ENCODE measurements at places on chromosomes 5 and 9.

GRCh38 chr5:131821221-131821620 lies 24.4 kb upstream of the FNIP1 start:
- no peak for DNase-seq

DNA sequence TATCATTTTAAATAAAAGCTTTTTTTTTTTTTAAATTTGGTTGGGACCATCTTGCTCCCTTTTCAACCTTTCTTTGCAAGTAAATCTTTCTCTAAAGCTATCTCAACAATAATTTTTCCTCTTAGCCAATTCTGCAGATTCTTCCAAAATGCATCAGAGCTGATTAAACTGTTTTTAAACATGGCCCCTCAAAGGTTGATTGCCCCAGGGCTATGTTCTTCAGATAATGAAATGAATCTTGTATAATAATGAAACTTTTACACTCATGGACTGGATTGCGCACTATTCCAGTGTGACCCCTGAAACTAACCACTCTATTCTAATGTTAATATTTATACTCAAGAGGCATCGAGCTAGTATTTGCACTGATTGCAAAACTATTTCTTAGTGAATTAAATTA lies 222.8 kb upstream of the PRDM9 start:
- DNase-seq: no peak

DNA sequence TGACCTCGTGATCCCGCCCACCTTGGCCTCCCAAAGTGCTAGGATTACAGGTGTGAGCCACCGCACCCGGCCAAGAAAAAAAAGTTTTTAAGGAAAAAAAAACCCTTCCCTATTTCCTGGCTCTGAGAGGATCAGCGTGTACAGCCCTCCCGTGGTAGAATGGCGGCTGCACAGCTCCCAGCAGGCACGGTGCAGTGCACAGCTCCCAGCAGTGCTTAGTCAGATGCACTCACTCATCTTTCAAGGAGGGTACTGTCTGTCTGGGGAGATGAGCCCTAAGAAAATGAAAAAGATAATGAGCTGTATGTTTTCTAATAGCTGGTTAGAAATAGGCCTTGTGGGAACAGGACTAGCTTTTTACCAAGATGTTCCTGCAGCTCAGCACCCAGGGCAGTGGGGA lies 36.7 kb upstream of the SLC2A8 start:
- peak; percentile 78 for DNase-seq

- no peak for DNase-seq
Measured at GRCh38 chr5:41250351-41250987, 37.1 kb upstream of the C6 start.

DNA sequence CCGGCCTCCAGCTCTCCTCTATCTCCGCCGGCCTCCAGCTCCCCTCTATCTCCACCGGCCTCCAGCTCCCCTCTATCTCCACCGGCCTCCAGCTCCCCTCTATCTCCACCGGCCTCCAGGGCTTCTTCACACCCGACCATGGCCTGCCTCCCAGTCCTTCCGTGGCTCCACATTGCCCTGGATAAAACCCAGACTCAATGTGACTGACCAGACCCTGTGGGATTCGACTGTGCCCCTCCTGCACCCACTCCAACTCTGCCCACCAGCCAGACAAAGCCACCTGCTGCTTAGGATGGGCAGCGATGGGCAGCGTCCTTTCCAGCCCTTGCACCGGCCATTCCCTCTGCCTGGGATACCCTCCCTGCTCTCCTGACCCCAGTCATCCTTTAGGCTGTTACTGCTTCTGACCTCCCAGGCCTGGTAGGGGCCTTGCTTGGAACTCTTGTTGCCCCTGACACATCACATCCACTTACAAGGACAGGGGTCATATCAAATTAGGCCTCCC lies 30.5 kb upstream of the RXRA start:
- peak; percentile 34 for DNase-seq

DNA sequence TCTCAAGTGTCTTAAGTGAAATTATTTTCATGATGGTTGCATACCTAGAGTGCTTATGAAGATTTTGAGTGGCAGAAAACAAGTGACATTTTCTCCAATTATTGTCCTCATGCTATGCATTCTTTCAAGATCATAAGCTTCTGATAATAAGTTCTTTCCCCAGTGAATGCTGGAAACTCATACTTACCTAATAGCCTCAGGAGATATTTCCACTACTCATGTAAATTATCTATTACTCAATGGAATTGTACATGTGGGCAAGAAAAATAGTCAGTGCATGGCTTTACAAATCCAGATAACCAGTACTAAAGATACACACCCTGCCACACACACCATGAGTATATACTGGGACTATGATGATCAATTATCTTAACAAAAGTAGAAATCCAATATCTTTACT lies 1219.4 kb upstream of the C9orf72 start:
- no peak for DNase-seq

DNA sequence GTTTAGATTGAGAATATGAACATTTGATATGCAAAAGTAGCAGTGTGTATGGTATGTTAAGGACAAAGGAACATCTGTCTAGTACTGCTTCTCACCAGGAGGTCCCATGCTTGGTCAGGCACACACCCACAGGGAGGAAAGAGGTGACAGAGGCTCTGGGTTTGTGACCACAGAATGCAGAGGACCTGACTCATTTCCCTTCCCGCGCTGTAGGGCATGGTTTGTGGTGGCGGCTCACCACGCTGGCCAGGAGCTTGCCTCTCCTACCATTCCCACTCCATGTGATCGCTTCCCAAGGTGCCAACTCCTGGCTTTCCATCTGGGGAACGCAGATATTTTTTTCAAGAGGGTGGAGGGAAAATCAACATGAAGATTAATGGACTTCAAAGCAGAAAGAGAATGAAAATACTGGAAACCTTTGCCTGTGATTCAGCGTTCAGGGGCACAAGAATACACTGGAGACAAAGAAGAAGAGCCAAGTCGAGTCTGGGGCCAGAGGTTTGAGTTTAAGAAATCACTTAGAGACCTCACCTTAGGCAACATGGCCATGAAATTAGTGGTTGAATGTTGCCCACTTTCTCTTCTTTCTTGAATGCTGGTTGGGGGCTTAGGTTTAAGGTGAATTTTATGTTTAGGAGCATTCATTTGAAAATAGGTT lies 477.8 kb downstream of the CCDC171 start:
- DNase-seq: no peak

DNA sequence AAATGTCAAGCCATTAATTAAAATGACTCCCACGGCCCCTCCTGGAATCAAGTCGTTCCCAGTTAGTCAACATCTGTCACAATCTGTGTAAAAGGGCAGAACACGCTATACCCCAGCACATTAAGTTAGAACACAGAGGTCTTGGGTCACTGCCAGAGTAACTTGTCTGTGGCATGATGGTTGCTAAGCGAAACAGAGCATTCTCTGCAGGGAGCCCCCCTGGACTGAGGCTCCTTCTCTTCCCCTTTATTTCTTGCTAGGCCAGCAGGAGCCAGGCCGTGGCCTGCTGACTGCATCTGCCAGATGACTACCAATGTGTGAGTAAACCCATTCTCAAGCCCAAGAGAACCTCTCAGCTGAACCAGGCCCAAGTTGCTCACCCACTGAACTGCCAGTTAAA lies 51.9 kb upstream of the ZBED3 start:
- DNase-seq: peak; percentile 82

- no peak for DNase-seq
Measured at GRCh38 chr5:3657364-3658022, 61.9 kb downstream of the IRX1 start.

GRCh38 chr5:127761869-127762268 lies 58.7 kb downstream of the CCDC192 start:
- DNase-seq: no peak

DNA sequence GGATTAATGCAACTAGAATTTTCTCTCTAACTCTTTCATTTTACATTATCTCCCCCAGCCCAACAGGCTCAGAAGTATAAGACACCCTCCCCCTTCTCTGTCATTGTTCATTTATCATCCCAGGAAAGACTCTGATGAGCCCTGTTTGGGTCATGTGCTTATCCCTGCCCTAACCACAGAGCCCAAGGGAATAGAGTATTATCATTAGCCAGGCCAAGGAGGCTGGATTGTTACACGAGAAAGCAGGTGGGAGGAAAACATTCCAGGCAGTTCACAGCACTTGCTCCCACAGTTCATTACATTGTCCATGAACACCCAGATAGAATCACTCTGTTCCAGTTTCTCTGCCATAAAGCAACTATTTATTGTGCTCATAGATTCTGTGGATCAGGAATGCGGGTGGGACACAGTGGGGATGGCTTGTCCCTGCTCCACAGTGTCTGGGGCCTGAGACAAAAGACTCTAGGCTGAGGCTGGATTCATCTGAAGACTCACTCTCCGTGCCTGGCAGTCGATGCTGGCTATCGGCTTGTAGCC lies 59.5 kb upstream of the TMEM215 start:
- no peak for DNase-seq

DNA sequence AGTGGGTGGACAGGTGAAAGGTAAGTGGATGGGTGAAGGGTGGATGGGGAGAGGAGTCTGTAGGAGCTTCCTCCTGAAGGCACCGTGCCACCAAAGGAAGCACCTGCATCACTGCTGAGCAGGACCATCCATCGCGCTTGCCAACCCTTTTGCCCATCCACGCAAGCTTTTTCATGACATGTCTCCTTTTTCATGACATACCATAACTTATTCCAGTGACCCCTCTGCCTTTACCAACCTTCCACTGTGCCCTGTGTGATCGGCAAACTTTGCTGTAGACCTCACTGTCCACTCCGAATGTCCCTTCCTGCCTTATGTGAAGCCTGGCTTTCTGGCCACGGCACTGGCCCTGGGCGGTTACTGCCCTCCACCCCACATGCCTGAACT lies 13.4 kb downstream of the FLT4 start:
- no peak for DNase-seq

- no peak for DNase-seq
Measured at GRCh38 chr5:15938186-15938585, 241.4 kb downstream of the MARCHF11 start.

DNA sequence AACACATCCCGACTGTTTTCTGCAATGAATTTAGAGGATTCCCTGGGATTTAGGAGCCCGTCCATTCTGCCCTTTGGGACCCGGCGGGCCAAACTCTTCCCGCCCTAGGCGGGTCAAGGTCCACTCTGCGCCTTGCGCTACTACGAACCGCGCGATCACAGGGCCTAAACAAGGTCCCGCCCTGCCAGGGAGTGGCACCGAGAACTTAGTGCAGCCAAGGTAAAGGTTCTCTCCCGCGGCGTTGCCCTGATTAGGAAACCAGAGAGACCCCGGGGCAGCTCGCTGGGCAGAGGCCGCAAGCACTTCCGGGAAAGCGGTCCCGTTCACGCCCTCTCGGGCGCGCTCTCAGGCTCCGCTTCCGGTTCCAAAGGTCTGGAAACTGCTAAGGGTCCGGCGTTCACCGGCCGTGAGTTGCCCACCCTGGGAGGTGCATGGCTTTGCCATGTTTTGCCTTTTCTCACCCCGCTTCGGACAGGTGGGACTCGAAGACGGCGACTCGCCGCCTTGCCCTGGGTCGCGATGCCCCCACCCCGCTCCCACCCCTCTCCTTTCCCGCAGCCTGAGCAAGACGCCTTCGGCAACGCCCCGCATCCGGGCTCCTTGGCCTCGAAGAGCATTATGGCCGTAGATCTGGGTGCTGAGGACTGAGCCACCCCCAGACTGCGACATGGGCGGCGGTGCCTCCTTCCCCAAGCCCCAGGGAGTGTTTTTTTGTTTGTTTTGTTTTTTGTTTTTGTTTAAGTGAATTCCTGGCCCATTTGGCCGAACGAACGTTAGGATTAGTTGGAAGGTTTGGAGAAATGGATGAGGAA lies 23.4 kb downstream of the HNRNPK start:
- DNase-seq: peak; percentile 76

DNA sequence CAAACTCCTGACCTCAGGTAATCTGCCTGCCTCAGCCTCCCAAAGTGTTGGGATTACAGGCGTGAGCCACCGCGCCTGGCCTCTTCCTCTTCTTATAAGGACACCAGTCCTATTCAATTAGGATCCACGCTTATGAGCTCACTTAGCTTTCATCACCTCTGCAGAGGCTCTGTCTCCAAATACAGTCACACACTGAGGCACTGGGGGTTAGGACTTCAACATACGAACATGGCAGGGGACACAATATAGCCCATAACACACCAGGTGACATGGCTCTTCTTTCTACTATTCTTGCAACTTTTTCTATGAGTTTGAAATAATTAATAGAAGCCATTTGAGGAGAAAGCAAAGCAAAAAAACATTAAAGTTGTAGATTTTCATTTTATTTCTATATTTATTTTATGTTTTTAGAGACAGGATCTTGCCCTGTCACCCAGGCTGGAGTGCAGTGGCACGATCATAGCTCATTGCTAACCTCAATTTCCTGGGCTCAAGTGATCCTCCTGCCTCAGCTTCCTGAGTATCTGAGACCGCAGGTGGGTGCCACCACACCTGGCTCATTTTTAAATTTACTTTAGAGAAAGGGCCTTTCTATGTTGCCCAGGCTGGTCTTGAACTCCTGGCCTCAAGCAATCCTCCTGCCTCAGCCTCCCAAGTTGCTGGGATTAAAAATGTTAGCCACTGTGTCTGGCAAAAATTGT lies 6.0 kb upstream of the PRRT1B start:
- DNase-seq: peak; percentile 22

- no peak for DNase-seq
Measured at GRCh38 chr9:89015336-89015735, 24.1 kb downstream of the S1PR3 start.

GRCh38 chr5:87435144-87435694 lies 22.5 kb upstream of the CCNH start:
- DNase-seq: no peak

DNA sequence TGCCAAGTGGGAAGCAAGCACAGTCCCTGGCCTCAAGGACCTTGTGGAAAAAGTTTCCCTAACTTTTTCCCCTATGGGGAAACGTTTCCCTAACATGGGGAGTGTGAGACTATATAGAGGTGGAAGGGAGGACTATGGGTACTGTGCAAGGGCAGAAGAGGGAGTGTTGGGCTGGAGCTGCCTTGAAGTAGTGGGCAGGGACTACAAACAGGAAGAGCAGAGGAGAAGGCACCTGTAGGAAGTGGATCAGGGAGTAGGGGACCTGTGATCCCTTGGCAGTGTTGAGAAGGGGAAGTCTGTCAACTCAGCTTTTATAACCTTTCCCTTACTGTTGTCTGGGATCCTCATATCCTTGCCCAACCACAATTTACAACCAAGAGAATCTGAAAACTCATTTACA lies 1.4 kb downstream of the CMYA5 start:
- no peak for DNase-seq

- peak; percentile 83 for DNase-seq
Measured at GRCh38 chr5:142685418-142686209, at the start of gene FGF1. TSS of gene FGF1 (minus strand) at chr5:142686090. CDS start at chr5:142614127, 71,963 bp downstream.

DNA sequence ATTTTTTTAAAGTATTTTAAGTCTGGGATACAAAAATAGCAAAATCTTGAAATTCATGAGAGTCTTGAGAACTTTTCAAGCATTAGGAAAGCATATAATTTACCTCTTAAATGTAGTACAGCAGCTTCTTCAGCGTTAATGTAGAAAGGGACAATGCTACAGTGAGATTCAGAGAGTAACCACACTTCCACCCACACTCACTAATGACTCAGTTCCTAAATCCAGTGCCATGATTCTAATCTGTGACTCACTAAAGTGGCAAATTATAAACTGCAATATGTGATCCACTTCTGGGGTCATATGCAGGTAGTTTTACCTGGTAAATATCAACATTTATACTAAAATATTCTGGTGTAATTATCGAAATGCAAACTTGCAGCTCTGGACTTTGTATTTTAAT lies 434.5 kb upstream of the TUSC1 start:
- no peak for DNase-seq
